ENCODE measurements at places on chromosomes 16 and 17.

GRCh38 chr16:31868691-31869167 lies 4.9 kb upstream of the ZNF267 start:
- peak; percentile 70 for DNase-seq

- DNase-seq, result no peak
These were observed 8.6 kb downstream of the RPGRIP1L start for GRCh38 chr16:53695070-53695469.

- no peak for DNase-seq
These were observed 37.2 kb upstream of the HOXB9 start for GRCh38 chr17:48663134-48663924.

DNA sequence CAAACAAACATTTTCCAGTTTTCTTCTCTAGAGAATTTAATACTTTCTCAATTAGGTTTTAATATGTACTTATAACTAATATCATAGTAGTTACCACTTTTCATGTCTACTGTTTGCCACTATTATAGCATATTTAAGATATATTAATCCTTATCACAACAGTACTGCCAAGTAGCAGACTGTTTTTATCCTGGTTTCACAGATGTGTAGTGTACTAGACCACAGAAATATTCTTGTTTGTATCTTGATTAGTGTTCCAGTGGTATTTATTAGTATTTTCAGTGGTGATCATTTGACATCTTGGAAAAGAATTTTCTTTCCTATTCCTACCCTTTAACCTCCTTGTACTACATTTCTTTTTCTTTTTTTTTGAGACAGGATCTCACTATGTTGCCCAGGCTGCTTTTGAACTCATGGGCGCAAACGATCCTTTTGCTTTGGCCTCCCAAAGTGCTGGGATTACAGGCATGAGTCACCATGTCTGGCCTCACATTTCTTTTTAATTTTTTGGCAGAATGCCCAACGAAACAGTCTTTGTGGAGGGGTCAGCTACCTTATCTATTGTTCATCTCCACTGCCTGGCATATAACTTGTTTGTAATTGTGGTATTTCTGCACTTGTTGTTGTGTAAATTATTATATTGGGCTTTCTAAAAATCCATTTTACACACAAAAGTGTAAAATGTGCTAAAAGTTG lies 27.2 kb downstream of the MAP2K4 start:
- no peak for DNase-seq

DNA sequence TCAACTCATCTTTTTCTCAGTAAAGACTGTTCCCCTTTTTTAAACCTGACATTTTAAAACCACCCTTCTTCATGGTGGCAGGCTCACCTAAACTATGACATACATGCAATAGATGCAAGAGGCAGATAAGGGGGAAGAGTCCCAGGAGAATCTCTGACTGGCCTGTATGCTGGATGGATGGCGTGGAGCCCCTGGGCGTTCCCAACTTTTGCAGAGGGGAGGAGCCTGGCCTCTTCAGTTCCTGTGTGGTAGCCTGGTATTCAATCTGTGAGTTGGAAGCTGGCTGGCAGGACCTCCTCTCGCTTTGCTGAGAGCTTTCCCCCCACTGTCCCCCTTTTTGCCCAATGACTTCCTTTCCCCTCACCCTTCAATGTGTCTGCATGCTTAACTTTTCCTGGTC lies 217.6 kb upstream of the CA10 start:
- no peak for DNase-seq

- DNase-seq, result no peak
These were observed 3.7 kb upstream of the ATP1B2 start for GRCh38 chr17:7647018-7647417.

DNA sequence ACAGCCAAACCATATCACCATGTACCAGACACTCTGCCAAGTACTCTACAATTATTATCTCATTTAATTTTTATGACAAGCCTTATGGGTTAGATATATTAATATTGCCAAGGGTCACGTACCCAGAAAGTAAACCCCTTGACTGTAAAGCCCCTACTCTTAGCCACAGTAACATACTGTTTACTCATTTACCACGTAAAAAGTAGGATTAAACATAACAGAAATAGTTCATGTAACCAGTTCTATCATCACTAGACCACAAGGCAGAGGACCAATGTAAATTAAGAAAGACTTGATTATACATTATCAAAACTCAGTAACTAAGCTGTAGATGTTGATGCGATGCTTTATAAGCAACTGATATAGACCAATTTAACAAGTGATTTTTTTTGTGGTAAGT lies 101.5 kb upstream of the CNTNAP4 start:
- DNase-seq, result no peak

- DNase-seq, result no peak
These were observed 17.0 kb upstream of the BRCA1 start for GRCh38 chr17:43142153-43142552.

GRCh38 chr17:41144846-41145245 lies 4.5 kb upstream of the KRTAP4-6 start:
- no peak for DNase-seq

DNA sequence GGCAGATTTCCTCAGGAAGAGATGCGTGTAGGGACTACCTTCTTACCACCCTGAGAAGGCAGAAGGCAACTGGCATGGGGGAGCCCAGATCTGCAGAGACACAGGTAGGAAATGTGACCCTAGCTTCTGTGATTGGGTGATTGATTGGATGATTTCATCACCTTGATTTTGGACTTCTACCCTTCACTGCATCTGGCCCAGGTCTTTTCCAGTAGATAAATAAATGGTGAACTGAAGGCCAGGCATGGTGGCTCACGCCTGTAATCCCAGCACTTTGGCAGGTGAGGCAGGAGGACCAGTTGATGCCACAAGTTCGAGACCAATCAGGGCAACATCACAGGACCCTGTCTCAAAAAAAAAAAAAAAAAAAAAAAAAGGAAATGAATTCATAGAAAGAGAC lies 14.7 kb upstream of the SMURF2 start:
- no peak for DNase-seq

DNA sequence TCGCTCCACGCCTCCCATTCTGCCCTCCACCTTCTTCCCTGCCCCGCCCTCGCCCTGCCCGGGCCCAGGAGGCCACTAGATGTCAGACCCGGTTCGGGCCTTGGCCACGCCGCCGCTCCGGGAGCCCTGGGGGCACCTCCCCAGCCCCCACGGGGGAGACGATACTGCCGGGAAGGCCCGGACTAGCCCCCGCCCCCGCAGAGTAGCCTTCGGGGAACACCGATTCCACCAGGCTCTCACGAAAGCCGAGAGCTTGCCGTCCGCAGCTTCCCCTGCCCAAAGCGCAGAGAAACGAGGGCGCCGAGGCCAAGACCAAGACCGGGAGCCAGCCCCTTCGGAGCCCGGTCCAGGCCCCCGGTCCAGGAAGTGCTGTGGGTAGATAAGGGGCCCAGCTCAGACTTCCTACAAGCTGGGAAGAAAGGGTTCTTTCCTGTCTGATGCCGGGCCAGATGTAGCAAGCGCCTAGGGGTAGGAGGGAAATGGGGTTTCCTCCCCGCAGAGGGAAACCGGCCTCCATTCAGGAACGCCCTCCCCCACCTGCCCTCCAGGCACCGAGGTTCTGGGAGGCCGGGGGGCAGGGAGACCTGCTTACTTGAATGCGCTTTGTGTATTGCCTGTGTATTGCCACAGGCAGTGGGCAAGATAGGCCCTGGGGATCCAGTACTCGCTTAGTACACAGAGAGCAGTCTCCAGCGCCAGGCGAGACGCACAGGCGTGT lies 806 bp upstream of the CYB561 start:
- peak; percentile 24 for DNase-seq

GRCh38 chr17:78986649-78987328 lies 7.1 kb upstream of the LGALS3BP start:
- no peak for DNase-seq

DNA sequence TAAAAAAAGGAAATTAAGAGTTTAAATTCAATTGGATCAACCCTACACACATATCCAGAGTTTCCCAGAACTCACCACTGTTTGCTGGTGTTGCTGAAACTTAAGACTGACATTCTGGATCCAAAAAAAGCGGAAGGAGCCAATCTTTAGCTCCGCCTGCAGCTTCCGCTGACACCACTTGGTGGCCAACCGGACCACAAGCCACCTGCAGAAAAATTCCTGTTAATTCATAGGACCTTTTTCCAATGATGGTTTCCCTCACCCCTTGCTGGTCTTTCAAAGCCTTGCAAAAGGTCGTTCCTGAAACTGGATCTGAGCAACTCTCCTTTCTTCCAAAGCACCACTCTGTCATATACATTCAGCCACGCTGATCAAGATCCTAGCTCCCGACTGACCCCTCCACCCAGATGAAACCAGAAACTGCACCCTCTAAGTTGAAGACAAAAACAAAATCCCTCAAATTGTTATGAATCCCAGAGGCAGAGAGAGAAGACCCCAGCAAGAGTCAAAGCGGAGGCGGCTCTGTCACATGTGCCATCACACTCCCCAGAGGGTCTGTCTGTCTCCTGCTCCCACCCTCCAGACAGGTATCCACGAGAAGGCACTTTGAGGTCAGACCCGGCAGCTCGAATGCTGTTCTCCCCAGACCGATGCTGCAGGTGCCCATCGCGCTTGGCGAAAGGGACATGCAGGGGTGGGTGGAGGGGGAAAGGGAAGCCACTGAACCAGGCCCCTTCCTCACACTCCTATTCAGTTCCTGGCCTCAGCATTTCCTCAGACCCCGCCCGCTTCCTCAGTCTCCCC lies 773 bp downstream of the BLTP2 start:
- DNase-seq, result no peak

- DNase-seq, result no peak
These were observed 819.9 kb downstream of the KCNJ2 start for GRCh38 chr17:70989280-70989679.

DNA sequence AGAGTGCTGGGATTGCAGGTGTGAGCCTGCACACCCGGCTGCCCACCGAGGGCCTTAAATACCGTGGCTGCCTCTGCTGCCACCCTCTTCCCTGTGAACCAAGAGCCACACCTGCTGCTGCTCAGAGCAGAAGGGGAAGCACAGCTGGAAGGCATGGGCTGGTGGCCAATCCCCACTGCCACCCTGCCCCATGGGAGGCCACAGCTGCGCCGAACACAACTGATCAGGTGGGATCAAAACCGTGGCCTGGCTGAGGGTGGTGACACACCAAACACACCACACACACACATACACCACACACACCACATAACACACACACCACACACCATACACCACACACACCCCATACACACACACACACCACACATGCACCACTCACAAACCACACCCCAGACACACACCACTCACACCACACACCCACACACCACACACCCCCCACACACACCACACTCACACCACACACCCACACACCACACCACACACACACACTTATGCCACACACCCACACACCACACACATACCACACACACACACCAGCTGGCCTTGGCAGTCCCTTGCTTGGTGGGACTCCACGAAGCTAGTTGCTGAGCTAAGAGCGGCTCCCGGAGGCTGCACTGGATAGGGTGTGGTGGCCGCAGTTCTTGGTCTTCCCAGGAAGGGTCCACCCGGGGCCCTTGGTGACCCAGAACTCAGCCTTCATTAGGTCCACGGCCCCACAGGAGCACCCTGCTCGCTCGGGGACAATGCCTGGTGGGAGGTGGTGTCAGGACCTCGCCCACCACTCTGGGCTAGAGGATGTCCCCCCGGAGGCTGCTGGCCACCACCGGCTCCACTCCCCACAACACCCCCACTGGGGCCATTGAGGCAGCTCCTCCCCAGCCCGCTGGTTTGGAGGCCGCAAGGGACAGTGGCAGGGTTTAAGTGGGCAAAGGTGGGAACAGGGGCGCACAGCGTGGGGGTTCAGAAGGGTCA lies 14.9 kb downstream of the CEP131 start:
- DNase-seq, result no peak

DNA sequence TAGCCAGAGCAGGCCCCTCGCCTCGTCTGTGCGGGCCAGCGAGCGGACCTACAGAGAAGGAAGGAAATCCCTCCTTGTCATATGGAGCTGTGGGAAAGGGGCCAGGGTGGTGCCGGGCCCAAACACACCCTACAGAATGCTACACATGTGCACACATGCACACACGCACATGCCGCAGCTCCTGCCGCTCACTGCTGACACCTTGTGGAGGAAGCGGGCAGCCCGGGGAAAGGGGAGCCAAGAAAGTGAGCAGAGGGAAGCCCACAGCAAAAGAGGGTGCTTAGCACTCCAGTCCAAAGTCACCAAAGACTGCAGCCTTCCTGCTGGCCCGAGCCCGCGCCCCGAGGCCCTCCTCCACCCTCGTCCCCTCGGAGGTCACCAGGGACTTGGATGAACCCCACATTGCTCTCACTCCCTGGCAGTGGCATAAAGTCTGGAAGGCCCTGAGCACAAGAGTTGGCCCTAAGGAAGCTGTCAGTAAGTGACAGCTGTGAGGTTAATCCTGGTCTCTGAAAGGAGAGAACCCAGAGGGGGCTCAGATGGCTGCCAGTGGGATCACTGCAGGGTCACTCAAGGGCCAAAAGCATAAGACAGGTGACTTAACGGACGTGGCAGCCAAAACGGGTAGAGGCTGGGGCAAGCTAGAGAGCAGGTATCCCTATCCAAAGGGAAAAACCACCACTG lies 68.2 kb downstream of the MYO18A start:
- DNase-seq, result peak; percentile 70

DNA sequence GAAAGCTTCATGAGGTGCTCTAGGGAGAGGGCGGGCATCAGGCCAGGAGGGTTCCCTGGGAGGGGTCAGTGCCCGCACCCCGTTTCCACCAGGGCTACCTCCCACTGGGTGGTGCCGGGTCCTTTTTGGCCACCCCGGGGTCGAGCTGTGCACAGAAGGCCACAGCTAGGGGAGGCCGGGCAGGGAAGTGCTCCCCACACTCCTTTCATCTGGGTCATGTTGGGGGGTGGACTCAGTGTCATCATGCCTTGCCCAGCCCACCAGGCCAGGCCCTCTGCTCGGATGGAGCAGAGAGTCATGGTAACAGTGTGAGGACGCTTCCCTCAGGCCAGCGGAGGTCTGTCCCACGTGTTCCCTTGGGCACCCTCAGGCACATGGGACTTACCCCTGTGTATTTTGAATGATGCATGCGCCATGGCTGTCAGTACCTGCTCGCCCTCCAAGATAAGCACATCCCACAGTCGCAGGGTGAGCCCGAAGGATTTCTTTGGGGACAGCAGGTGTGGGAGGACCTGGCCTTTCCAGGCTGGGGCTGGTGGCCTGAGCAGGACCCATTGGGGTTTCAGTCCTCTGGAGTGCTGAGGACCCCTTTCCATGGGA lies 46.4 kb downstream of the TNFRSF13B start:
- no peak for DNase-seq

DNA sequence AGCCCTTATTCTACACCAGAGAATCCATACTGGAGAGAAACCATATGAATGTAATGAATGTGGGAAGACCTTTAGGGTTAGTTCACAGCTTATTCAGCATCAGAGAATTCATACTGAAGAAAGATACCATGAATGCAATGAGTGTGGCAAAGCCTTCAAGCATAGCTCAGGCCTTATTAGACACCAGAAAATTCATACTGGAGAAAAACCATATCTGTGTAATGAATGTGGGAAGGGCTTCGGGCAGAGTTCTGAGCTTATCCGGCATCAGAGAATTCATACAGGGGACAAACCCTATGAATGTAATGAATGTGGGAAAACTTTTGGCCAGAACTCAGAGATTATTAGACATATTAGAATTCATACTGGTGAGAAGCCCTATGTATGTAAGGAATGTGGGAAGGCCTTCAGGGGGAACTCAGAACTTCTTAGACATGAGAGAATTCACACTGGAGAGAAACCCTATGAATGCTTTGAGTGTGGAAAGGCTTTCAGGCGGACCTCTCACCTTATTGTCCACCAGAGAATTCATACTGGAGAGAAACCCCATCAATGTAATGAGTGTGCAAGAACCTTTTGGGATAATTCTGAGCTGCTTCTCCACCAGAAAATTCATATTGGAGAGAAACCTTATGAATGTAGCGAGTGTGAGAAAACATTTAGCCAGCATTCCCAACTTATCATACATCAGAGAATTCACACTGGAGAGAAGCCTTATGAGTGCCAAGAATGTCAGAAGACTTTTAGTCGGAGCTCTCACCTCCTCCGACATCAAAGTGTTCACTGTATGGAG lies 14.1 kb downstream of the ZFP3 start:
- no peak for DNase-seq

Data from stimulated activated CD8-positive, alpha-beta memory T cell treated with anti-CD3 and anti-CD28 coated beads, Interleukin-4, amount 100 ng/mL, for 24 hours (primary cell).